ENCODE measurements at places on chromosomes 13 and 19.

DNA sequence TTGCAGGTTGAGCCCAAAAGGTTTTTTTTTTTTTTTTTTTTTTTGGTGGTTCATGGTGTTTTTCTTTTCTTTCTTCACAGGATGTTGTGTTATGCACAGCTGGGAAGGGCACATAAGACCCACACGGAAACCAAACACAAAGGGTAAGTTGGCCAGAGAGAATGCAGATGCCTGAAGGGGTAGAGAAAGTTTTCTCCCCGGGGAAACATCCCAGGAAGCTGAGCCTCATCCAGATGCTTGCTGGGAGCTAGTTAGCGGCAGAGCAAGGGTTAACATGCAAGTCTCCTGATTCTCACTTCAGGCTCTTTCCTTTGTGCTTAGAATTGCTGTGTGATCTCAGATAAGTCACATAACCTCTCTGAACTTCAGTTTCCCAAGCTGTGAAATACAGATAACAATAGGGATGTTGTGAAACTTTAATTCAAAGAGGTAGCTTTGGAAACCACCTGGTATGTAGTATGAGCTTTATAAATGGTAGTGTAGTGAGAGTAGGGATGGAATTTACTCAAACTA lies 3.1 kb downstream of the ADGRE1 start:
- DNase-seq: no peak
- no peaks in the 10 kb centered on the region for H3K27me3 ChIP-seq
- no peak overlapping the region for H3K4me3 ChIP-seq
- no peaks in the 10 kb centered on the region for H3K36me3 ChIP-seq

DNA sequence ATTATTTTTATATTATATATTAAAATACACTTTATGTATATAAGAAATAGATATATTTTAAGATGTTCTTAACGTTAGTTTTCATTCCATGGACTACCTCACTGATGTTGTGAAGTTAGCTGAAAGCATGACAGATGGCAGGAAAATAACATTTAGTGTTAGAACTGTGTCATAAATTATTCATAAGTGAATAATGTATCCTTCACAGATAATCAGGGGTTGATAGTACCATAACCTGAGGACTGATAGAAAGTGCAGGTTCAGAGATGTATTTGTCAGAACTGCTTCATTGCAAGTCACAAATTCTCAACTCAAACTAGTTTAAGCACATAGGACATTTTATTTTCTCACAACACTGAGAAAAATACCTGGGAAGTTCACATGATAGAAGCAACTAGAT lies 14.6 kb upstream of the DIAPH3 start:
- no peak overlapping the region for H3K4me3 ChIP-seq
- no peak overlapping the region for H3K27ac ChIP-seq
- no peak for DNase-seq
- no peaks in the 10 kb centered on the region for H3K4me1 ChIP-seq
- no peaks in the 10 kb centered on the region for H3K36me3 ChIP-seq

DNA sequence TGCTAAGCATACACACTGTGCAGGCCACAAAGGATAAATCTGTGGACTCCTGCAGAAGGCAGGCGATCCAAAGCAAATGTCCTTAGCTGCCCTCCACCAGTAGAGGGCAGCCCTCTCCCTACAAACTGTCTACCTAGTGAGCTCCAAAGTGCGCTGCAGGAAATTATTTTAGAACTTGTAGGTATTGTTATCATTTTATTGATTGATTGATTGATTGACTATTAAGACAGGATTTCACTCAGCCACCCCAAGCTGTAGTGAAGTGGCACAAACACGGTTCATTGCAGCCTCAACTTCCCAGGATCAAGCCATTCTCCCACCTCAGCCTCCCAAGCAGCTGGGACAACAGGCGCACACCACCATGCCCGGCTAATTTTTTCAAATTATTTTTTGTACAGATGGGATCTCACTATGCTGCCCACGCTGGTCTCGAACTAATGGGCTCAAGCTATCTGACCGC lies 37.3 kb downstream of the RNF6 start:
- no peak overlapping the region for H3K4me3 ChIP-seq
- H3K27me3 ChIP-seq: no peaks in the 10 kb centered on the region
- no peak overlapping the region for H3K27ac ChIP-seq
- no peaks in the 10 kb centered on the region for H3K36me3 ChIP-seq
- DNase-seq: peak; percentile 61
- peaks cover 11% of the 10 kb centered on the region for H3K4me1 ChIP-seq

GRCh38 chr19:10019246-10019645 lies 6.0 kb downstream of the RDH8 start:
- H3K36me3 ChIP-seq: no peaks in the 10 kb centered on the region
- no peak overlapping the region for H3K4me3 ChIP-seq
- H3K27ac ChIP-seq: no peak overlapping the region
- H3K4me1 ChIP-seq: no peaks in the 10 kb centered on the region
- DNase-seq: no peak

- peaks cover 45% of the 10 kb centered on the region for H3K36me3 ChIP-seq
- no peaks in the 10 kb centered on the region for H3K27me3 ChIP-seq
- H3K4me3 ChIP-seq: no peak overlapping the region
- DNase-seq: no peak
- no peak overlapping the region for H3K27ac ChIP-seq
- no peaks in the 10 kb centered on the region for H3K4me1 ChIP-seq
These were observed 70.1 kb downstream of the TDRD3 start for GRCh38 chr13:60467098-60467497.

- H3K4me1 ChIP-seq: peaks cover 10% of the 10 kb centered on the region
- no peaks in the 10 kb centered on the region for H3K36me3 ChIP-seq
- H3K27ac ChIP-seq: peak overlapping the region; percentile 38
- no peaks in the 10 kb centered on the region for H3K27me3 ChIP-seq
- no peak overlapping the region for H3K4me3 ChIP-seq
These were observed 57.1 kb downstream of the ALOX5AP start for GRCh38 chr13:30792285-30793000.

DNA sequence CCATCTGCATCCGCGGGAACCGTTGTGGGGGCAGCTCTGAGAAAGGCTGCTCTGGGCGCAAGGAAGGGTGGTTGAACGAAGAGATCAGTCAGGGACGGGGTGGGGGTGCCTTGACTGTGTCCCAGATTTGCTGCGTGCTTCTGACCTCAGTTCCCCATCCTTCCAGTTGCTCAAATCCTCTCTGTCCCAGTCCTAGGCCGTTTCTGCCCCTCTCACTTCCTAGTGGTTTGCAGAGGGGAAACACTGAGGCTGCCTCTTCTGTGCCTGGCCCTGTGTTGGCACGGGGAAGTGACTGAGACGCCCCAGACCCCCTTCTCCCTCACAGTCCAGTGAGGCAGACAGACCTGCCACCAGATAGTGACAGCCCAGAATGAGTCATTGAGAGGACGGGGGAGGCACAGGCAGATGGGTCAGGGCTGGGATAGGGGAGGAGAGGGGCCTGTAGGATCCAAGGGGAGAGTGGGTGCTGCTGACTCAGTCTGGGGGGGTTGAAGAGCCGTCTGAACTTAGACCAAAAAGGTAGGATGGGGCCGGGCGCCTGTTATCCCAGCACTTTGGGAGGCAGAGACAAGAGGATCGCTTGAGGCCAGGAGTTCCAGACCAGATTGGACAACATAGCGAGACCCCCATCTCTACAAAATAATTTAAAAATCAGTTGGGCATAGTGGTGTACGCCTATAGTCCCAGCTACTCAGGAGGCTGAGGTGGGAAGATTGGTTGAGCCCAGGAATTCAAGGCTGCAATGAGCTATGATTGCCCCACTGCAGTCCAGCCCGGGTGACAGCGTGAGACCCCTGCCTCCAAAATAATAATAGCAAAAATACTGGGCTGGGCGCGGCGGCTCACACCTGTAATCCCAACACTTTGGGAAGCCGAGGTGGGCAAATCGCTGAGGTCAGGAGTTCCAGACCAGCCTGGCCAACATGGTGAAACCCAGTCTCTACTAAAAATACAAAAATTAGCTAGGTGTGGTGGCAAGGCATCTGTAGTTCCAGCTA lies 26.5 kb downstream of the NUMBL start:
- peaks cover 23% of the 10 kb centered on the region for H3K36me3 ChIP-seq
- H3K27me3 ChIP-seq: no peaks in the 10 kb centered on the region
- H3K4me3 ChIP-seq: peak overlapping the region; percentile 63

GRCh38 chr19:44687888-44688287 lies 11.1 kb upstream of the CEACAM16 start:
- no peak overlapping the region for H3K4me3 ChIP-seq
- H3K27ac ChIP-seq: no peak overlapping the region
- H3K4me1 ChIP-seq: peaks cover 24% of the 10 kb centered on the region
- no peaks in the 10 kb centered on the region for H3K36me3 ChIP-seq
- no peak for DNase-seq

- H3K27ac ChIP-seq: no peak overlapping the region
- H3K36me3 ChIP-seq: no peaks in the 10 kb centered on the region
- DNase-seq: no peak
- no peaks in the 10 kb centered on the region for H3K27me3 ChIP-seq
- H3K4me3 ChIP-seq: no peak overlapping the region
These were observed 6.0 kb downstream of the FAM187B start for GRCh38 chr19:35222373-35223015.

GRCh38 chr19:29054886-29055675 lies 157.9 kb downstream of the UQCRFS1 start:
- H3K36me3 ChIP-seq: no peaks in the 10 kb centered on the region
- no peak for DNase-seq
- no peak overlapping the region for H3K4me3 ChIP-seq
- H3K27ac ChIP-seq: no peak overlapping the region

GRCh38 chr13:113078902-113079780 lies 26.4 kb upstream of the F7 start:
- no peak overlapping the region for H3K4me3 ChIP-seq
- H3K27me3 ChIP-seq: no peaks in the 10 kb centered on the region
- no peak overlapping the region for H3K27ac ChIP-seq
- H3K4me1 ChIP-seq: no peaks in the 10 kb centered on the region
- H3K36me3 ChIP-seq: peaks cover 53% of the 10 kb centered on the region

DNA sequence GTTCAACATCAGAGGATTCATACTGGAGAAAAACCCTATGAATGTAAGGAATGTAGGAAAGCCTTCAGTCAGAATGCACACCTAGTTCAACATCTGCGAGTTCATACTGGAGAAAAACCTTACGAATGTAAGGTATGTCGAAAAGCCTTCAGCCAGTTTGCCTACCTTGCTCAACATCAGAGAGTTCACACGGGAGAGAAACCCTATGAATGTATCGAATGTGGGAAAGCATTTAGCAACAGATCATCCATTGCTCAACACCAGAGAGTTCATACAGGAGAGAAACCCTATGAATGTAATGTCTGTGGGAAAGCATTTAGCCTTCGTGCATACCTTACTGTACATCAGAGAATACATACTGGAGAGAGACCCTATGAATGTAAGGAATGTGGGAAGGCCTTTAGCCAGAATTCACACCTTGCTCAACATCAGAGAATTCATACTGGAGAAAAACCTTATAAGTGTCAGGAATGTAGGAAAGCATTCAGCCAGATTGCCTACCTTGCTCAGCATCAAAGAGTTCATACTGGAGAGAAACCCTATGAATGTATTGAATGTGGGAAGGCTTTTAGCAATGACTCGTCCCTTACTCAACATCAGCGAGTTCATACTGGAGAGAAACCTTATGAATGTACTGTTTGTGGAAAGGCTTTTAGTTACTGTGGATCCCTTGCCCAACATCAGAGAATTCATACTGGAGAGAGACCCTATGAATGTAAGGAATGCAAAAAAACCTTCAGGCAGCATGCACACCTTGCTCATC lies 15.4 kb downstream of the ZNF570 start:
- no peak overlapping the region for H3K27ac ChIP-seq
- H3K4me3 ChIP-seq: no peak overlapping the region
- H3K36me3 ChIP-seq: peaks cover 59% of the 10 kb centered on the region
- DNase-seq: no peak
- H3K27me3 ChIP-seq: no peaks in the 10 kb centered on the region
- H3K4me1 ChIP-seq: no peaks in the 10 kb centered on the region

DNA sequence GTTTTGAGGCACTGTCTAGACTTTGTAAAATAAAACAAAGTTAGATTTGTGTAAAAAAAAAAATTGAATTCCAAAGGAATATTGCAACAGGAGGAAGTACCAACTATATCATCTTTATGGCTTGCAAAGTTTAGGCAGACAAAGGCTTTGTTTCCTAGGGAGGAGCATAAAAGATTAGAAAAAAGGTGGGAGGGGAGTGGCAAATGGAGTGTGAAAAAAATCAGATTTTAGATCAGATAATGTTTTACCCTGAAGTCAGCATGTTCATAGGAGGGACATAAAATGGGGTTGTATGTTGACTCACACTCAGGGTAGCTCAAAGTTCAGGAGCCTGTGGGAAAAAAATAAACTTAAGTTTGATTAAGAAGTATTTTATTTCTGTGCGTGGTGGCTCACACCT lies 3.7 kb downstream of the ZNF85 start:
- H3K4me1 ChIP-seq: no peaks in the 10 kb centered on the region
- H3K36me3 ChIP-seq: no peaks in the 10 kb centered on the region
- no peak for DNase-seq
- no peak overlapping the region for H3K4me3 ChIP-seq
- H3K27me3 ChIP-seq: no peaks in the 10 kb centered on the region

DNA sequence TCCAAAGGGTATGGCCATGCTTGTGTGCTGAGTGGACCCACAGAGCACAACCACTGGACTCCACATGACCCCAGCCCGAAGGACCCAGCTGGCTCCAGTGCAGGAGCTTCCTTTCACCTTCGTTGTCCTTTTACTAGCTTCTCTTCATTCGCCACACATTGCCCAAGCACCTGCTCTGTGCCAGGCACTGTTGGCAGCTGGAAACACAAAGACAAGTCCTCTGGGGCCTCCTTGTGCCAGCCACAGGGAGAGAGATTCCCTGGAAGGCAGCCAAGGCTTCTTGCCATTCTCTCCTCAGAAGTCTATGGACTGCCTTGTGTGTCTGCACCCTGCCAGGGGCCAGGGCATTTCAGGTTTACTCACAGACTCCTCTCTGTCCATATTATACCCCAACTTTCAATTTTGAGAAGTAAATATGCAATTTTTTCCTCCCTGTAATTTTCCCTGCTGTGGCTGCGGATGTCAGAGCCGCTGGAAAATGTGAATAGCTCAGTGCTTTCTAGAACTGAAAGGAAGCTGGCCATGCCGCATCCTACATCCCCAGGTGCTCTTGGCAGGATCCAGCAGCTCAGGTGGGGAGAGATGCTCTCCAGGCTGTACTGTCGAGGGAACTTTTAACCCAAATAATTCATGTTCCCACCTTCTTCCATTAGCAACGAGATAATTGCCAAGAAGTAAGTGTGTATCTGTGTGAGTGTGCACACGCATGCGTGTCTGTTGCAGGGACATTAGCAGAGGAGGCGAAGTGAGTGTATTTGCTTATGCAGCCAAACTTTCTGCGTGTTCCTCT lies 57.2 kb downstream of the CHST8 start:
- no peak overlapping the region for H3K4me3 ChIP-seq
- no peaks in the 10 kb centered on the region for H3K36me3 ChIP-seq

- no peak overlapping the region for H3K27ac ChIP-seq
- DNase-seq: no peak
These were observed 18.5 kb downstream of the KCNRG start for GRCh38 chr13:50033725-50034124.

- no peaks in the 10 kb centered on the region for H3K4me1 ChIP-seq
- no peaks in the 10 kb centered on the region for H3K36me3 ChIP-seq
- no peak overlapping the region for H3K4me3 ChIP-seq
- peak; percentile 29 for DNase-seq
- H3K27me3 ChIP-seq: no peaks in the 10 kb centered on the region
These were observed 9.3 kb upstream of the CPAMD8 start for GRCh38 chr19:17035842-17036424.

GRCh38 chr19:10270180-10270615 lies 722 bp upstream of the ICAM1 start:
- peaks cover 9% of the 10 kb centered on the region for H3K36me3 ChIP-seq
- no peaks in the 10 kb centered on the region for H3K4me1 ChIP-seq
- peak; percentile 91 for DNase-seq
- H3K27me3 ChIP-seq: peaks cover 10% of the 10 kb centered on the region
- peak overlapping the region; percentile 84 for H3K27ac ChIP-seq
- H3K4me3 ChIP-seq: peak overlapping the region; percentile 68

- H3K36me3 ChIP-seq: peaks cover 3% of the 10 kb centered on the region
- DNase-seq: no peak
- no peak overlapping the region for H3K4me3 ChIP-seq
- H3K27me3 ChIP-seq: no peaks in the 10 kb centered on the region
- H3K27ac ChIP-seq: peak overlapping the region; percentile 66
These were observed 21.0 kb downstream of the STARD13 start for GRCh38 chr13:33264620-33264978.

All from heart left ventricle (tissue), 16 donors.